ENCODE measurements at places on chromosomes 5 and 9.

- DNase-seq: no peak
Observed at GRCh38 chr5:39016587-39017275, 57.5 kb downstream of the RICTOR start.

DNA sequence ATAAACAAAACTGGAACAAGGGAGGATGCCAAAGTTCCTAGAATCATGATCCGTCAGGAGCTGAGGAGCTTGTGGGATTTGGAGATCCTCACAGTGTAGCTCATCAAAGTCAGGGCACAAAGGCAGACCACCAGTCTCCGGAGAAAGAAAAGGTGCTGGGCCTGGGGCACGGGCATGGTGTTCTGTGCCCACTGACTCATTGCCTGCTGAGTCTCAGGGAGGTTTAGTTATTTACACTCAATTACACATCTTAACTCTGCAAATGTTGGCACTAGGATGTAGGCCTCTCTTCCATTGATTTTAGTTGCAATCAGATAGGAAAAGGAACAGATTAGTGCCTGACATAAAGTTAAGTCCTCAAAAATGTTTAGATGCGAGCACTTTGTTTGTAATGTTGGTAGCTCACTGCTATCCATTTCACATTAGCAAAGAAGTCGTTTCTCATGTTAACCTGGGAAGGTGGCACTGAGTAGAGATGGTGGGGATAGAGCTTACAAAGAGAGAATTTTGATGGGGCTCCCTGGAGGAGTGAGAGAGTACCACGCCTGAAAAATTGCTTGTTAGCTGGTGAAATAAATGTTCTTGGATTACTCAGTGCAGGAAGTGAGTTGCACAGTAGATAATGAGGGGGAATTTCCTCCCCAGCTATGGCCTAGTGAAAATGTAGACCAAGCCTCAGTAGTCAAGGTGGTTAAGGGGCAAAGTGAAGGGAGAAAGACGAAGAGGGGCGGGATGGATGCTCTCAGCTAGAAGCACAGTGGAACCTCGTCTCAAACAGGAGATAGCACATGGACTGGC is 109.5 kb upstream of the CD180 start:
- DNase-seq: no peak

GRCh38 chr5:114360357-114360756 is 1.5 kb upstream of the KCNN2 start:
- DNase-seq: no peak

DNA sequence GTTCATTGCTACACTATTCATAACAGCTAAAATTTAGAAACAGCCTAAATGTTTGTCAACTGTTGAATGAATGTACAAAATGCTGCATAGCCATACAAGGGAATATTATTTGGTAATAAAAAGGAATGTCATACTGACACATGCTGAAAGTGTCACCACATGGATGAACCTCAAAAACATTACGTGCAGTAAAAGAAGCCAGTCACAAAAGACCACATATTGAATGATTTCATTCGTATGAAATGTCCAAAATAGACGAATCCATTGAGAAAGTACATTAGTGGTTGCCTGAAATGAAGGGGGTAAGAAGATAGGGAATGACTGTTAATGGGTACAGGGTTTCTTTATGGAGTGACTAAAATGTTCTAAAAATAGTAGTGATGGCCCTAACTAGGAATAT is 11.6 kb upstream of the ECM2 start:
- no peak for DNase-seq

GRCh38 chr5:179568721-179569120 is 18.4 kb downstream of the RUFY1 start:
- no peak for DNase-seq

DNA sequence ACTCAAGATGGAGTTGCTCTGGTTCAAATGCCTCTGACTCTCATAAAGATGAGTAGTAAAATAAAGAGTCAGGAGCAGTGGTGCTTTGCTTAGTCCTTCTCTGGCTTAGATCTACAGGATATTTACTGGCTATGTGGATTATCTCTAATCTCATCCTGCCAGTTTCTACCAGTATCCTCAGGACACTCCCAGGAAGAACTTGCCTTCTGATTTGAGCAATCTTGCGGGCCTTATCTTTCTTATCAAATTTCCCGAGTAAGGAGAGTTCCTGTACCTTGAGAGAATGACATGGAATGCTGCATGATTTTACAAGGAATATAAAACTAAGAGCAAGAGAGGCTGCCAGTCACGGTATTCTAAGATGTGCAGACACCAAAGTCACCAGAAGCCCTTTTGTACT is 364.0 kb downstream of the ARHGEF28 start:
- no peak for DNase-seq

GRCh38 chr5:151591144-151591819 is at the start of gene FAT2:
TSS of gene FAT2 (minus strand) at chr5:151591331. CDS start at chr5:151568931, 22,400 bp downstream.
- DNase-seq: no peak

DNA sequence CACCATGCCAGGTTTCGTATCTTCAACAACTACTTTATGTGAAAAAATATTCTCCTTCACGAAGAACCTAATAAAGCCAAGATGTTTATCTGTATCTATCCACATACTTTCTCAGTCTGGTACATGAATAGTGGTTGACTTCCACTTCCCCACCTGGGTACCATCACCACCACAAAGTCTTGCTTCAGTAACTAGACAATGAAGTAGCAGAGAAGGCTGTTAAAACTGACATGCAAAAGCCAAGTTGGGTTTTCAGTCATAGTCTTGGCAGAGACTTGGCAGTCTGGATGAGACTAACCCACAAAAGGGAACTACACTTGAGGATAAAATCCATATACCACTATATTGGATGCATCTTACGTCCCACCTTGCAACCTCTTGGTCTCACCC is 5.0 kb downstream of the P4HA2 start:
- no peak for DNase-seq

GRCh38 chr5:64838376-64838775 is 69.6 kb downstream of the CWC27 start:
- no peak for DNase-seq

DNA sequence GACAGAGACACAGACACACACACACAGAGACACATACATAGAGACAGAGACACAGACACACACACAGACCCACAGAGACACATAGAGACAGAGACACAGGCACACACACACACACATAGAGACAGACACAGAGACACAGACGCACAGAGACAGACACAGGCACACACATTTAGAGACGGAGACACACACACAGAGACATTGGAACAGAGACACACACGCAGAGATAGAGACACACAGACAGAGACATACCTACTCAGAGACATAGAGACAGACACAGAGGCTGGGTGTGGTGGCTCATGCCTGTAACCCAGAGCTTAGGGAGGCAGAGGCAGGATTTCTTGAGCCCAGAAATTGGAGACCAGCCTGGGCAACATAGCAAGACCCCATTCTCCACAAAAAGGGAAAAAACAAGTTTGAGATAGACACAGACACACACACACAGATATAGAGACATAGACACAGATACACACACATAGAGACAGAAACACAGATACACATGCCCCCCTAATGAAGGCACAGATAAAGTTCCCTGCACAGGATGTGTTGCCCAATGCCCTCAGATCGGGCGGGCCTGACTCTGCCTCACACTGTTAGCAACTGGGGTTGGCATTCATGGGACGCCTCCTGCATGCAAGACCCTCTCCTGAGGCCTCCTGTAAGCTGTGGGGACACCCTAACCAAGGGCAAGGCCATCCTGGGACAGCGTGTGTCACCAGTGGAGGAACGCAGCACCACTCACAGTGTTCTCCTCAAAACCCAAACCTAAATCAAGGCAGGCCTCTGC is 3.3 kb upstream of the RALGDS start:
- no peak for DNase-seq

- DNase-seq: no peak
Observed at GRCh38 chr5:125333416-125333815, 587.0 kb upstream of the ZNF608 start.

- DNase-seq: peak; percentile 39
Observed at GRCh38 chr9:86946201-86947145, 833 bp downstream of the GAS1 start.

- DNase-seq: no peak
Observed at GRCh38 chr5:114062932-114063867, 298.7 kb upstream of the KCNN2 start.

GRCh38 chr5:137016783-137017324 is 482.3 kb downstream of the SPOCK1 start:
- DNase-seq: no peak

DNA sequence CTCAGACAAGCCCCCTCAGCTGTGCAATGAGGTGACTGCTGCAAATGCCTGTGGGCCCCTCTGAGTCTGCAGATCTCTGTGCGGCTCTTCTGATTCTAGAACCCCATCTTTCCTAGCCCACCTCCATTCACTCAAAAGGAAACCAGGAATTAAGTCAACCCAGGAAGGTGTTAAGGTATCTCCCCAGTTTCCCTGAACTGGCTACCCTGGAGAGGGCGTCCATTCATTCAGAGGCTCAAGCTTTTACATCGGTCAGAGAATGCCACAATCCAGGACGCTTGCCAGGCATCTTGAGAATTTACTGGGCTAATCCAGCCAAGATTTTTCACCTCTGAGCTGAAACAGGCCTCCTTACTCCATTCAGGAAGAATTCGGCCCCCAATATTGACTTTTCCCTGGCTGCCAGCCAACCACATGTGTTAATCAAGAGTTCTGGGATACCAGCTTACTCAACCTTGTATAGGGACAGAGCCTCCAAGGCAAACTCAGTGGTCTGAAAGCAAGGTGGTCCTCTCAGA is 889 bp upstream of the ADAMTS12 start:
- DNase-seq: no peak

- DNase-seq: no peak
Observed at GRCh38 chr9:83508067-83508466, 30.1 kb downstream of the FRMD3 start.

DNA sequence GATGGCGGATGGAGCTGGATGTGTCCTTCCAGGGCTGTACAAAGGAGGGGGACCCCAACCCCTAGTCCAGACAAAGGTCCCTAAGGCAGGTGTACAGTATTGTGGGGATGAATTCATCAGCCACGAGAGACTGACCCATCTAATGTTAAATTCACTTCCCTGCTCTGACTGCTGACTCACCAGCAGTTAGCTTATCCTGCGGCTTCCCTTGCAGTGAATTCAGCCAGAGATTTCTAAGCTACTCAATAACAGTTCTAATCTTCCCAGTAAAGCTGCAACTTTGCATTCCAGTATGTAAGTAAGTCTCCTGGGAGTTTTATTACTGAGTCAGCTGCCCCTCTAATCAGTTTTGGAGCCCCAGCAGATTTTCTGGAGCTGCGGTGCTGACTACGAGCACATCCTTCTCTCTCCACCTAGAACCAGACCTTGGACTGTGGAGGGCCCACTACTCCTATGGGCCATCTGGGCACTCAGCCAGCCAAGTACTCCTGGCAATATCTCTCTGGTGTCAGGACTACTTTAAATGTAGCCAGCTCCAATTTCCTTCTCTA is 16.1 kb downstream of the B4GALT1 start:
- DNase-seq: no peak

GRCh38 chr9:73684601-73685000 is 532.9 kb downstream of the ANXA1 start:
- DNase-seq: no peak

DNA sequence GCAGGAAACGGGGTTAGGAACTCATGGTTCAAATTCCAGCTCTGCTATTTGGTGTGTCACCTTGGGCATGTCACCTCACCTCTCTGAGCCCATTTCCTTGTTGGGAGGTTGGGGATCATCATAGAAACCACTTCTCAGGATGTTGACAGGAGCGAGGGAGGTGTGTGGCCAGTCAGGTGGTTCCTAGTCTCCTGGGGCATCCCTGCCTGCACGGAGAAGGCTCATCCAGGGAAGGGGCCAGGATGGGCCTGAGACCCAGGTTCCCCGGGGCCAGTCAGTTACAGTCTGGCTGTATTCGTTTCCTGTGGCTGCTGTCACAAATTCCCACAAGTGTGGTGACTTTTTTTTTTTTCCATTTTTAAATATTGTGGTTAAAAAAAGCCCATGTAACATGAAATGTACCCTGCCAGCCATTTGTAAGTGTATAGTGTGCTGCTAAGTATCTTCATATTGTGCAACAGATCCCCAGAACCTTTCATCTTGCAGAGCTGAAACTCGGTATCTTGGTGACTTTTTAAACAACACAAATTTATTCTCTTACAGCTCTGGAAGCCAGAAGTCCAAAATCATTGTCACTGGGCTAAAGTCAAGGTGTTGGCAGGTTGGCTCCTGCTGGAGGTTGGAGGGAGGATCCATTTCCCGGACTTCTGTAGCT is 78.7 kb upstream of the UNC5A start:
- DNase-seq: no peak

DNA sequence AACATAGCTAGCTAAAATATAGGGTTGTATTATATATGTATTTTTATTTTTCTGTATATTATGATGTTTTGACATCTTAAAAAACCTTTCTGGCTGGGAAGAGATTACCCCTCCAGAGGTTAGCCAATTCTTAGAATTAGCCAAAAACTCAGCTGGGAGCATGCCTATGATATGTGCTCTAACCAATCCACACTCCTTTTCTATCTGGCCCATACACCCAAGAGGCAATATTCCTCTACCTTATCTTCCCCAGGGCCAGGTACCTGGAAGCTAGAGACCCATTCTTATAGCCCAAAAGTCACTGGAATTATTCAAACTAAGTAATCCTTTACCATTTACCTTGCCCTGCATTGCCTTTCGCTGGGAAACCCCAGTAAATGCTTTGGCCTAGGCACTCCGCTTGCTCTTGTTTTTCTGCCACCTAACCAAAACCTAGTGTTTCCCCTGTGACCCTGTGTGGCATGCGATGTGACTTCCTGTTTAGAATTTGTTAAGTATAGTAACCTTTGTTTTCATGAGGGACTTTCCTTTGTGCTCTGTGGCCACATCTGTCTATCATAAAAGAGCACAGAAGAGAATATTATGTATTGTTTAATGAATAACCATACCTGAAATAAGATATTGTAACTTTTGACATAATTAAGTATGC is 37.4 kb downstream of the CSNK1G3 start:
- DNase-seq: peak; percentile 23

DNA sequence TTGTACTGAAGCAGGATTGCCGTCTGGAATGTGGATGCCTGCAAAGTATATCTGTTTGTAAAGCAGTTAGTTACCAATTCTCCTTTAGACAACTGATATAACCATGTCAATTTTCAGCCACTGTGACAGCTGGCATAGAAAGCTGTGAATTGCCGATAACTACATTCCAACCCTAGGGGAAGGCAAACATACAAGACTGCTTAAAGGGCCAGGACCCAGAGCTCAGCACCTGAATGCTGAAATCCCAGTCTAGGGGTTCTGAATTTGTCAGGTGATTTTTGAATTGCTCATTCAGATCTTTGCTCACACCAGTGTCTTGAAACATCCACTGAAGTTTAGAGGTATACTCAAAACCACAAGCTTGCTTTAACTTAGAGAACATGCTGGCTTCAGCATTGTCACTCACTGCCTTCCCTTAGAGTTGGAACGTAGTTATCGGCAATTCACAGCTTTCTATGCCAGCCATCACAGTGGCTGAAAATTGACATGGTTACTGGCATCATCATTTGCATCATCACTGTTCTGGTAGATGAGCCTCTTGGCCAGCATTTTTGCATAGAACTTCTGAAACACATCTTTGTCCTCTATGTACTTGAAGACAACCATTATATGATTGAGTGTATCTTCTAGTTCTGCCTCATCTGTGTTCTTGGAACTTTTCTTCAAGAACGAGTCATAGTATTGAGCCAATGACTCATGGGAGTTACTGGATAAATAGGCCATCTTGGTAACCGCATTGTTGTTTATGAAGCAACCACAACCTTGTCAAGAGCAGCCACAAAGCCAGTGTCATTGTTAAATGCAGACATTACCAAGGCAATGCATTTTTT is 82.1 kb downstream of the CCDC192 start:
- DNase-seq: no peak

Measured in stimulated activated CD4-positive, alpha-beta T cell treated with anti-CD3 and anti-CD28 coated beads, Interleukin-15, amount 100 ng/mL, for 1 hour (primary cell).